ENCODE measurements at places on chromosomes 4 and X.

DNA sequence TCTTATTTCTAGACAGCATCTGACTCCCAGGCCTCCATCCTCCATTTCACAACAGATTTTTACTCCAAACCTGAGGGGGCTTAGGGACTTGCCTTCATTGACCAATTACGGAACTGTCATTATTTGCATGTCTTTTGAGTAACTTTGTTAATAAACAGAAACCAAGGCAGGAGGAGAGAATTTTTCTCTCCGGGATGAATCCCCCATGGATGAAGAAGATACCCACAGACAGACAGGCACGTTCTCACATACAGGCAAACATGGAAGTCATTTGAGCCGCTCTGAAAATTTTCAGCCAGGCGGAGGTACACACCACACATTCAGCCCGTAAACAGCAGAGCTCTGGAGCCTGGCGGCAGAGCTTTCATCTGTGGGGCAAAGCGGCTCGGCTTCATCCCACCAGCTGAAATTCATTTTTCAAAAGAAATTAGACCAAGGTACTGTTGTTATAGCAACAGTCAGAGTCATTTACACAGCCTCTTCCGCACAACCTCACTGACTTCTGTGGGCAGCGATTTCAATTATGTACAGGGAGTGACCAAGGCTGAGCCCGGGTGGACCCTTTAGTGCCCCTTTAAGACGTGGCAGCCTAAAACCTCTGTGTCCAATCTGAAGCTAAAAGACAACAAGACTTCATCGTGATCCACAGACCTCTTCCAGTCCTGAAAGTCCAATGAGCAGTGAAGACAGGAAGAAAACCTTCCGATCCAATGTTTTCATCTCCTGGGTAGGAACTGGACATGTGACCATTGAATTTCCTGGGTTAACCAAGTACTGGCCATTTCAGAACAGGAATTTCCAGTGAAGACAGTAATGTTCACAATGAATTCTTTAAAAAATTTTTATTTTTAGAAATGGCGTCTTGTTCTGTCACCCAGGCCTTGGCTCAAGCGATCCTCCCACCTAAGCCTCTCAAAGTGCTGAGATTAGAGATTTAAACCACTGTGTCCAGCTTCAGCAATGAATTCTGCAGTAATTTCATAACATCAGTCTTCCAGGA, 237.0 kb downstream of the MGST2 start:
- no peak for DNase-seq

- DNase-seq: no peak
Observed at GRCh38 chr4:163610648-163611047, 116.2 kb downstream of the TMA16 start.

- DNase-seq: no peak
Observed at GRCh38 chr4:95549246-95550114, 707 bp upstream of the UNC5C start.

DNA sequence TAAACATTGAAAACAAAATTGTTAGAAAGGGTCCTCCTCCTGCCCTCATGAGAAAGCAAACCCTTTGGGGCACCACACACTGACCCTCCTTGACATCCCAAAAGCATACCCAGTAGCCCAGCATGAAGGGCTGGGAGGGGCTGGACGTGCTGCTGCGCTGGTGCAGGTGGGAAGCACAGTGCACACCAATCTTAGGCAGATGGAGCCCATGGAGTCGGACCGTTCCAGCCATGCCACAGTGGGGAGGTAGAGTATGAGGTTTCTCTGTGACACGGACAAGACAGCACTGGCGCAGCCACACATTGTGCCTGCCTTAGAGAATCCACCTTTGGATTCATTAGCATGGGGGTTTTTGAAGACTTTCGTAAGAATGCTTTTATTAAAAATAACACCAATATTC, 544.2 kb upstream of the FRG1 start:
- DNase-seq: no peak

GRCh38 chr4:110483516-110483915, 7.6 kb downstream of the ENPEP start:
- DNase-seq: no peak

GRCh38 chrX:153984351-153985178, 12.0 kb downstream of the TMEM187 start:
- DNase-seq: no peak

GRCh38 chrX:49840679-49841078, 11.6 kb downstream of the PAGE4 start:
- no peak for DNase-seq

- DNase-seq: no peak
Observed at GRCh38 chr4:162350331-162350730, 186.5 kb upstream of the FSTL5 start.

DNA sequence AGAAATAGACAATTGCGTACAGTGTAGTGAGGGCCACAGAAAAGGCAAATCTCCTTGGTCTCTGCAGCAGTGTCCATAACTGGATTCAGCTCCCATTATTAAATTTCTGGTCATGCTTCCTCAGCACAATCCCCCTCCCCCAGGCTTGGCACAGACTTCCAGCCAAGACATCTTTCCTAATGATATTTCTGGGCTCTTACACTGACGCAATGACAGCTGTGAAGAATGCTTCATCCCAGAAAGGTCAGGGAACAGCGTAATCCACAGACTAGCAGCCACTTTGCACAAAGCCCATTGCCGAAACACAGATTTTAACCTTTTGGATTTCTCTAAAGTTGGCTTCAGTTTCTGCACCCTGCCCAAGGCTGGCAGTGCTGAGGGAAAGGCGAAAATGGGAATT, 597.6 kb upstream of the CPEB2 start:
- DNase-seq: no peak
